ENCODE measurements at places on chromosomes 2 and 18. TPM values are rescaled to one million over a fixed set of nuclear protein-coding genes. Genes with fewer than 3 reads are reported as not detected.

Gene BMP10
- not detected for total RNA-seq

Gene SPATA3
- not detected for total RNA-seq

Gene KCNJ3
- total RNA-seq: 0.58 TPM

Gene CRYBA2
- total RNA-seq: not detected

Gene MAIP1
- total RNA-seq: 15.7 TPM

Gene SCTR
- total RNA-seq: not detected

Measured in B cell (primary cell).